ENCODE measurements at places on chromosomes 11 and 22.

- DNase-seq, result no peak
Measured at GRCh38 chr11:108213784-108214183, 8.7 kb downstream of the NPAT start.

DNA sequence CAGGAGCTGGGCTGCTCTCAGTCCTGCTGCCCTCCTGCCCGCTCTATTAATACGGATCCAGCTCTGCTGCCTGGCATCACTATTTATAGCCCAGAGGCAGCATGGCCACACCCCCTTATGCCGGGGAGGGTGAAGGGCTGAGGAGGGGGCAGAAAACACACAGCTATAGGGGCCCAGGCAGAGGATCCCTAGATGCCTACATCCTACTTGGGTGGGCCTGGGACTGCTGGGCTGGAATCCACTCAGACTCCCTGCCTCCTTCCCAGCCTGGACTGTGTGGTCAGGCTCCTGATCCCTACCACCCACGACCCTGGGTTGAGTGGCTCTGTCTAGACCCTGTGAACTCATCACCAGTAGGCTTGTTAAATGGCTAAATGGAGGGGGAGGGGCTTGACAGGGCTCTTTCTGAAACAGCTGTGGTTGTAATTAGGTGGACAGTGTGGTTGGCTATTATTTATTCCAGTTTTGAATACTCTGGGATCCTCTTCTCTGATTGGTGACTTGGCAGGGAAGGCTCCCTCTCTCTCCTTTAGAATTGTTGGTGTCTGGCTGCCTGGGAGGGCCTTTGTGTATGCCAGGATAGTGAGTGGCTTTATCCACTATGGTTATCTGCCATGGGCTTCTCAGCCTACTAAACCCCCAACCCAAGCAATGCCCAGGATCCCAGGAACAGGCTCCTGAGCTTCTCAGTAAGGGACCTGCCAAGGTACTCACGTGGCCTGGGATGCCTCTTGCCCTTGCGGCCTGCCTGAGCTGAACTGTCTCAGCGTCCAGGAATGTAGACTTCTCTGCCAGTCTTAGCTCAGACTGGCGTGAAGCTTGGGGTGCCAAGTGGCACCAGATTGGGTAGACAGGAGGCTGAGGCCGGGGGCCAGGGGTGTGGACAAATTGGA, 15.2 kb downstream of the PHLDB1 start:
- DNase-seq, result no peak

GRCh38 chr11:66957971-66958231, 282 bp downstream of the PC start:
- DNase-seq, result no peak

- DNase-seq, result no peak
Measured at GRCh38 chr11:10125522-10126133, 168.4 kb downstream of the SBF2 start.

GRCh38 chr22:44068422-44069191, 44.5 kb downstream of the PARVB start:
- DNase-seq, result no peak

DNA sequence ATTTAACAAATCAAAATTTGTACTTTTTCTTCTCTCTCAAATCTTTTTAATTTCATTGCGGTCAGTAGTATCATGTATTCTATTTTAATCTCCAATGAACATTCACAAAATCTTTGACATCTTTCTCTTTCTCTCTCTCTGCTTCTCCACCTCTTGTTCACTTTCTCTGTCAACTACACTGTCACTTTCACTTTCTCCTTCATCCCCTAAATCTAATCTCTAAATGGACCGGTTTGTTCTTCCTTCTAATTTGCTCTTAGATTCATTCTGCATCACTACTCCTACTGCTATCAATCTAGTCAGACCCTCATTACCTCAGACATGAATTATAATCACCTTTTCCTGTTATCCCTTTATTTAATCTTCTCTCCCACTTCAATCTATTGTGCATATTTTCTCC, 18.6 kb downstream of the CCDC73 start:
- DNase-seq, result no peak

DNA sequence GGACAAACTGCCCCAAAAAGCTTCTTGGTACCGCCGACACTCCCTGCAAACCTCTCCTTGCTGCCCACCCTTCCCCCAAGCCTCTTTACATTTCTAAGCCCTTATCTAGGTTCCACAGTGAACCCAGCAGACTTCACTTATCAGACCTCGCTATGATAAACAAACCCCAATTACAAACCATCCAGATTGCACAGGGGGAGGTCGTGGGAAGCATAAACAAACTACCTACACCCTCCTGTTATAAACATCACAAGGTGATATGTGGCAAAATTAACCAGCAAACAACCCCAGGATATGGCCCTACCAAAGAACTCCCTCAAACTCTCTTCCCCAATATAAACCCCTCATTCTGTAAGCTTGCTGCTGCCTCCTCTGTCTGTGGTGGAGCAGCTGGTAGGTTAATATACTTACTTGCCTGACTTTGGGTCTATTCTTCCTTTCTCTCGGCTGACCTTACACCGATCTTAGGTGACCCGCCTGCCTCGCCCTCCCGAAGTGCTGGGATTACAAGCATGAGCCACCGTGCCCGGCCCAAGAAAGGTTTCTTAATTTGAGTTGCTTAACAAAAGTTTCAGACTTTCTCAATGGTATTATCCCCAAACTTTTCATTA, 66.0 kb upstream of the TENM4 start:
- no peak for DNase-seq

GRCh38 chr11:64803846-64804345, 882 bp upstream of the MAP4K2 start:
- no peak for DNase-seq

DNA sequence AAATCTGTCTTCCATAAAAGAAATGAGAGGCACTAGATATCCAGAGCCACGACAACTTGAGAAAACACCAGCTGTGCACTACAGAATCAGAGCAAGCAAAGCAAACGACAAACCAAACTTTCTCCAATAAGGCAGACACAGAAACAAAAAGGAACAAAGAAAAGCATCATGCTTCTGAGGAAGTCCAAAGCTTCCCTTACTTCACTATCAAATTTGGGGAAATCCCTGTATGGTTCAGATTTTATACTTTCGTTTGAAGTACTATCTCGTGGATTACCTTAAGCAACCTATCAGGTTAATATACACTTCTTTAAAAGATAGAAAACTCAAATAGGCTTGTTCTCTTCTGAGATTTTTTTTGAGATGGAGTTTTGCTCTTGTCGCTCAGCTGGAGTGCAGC, 27.7 kb downstream of the ALG9 start:
- no peak for DNase-seq

DNA sequence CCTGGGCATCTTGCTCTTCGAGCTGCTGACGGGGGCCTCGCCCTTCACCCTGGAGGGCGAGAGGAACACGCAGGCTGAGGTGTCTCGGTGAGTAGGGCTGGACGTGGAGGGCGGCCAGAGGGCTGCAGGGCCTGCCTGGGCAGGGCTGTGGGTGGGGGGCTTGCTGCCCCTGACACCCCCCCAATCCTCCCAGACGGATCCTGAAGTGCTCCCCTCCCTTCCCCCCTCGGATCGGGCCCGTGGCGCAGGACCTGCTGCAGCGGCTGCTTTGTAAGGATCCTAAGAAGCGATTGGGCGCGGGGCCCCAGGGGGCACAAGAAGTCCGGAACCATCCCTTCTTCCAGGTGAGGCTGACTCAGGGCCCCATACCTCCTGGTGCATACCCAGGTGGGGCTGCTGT, 2.7 kb downstream of the RPS6KA4 start:
- DNase-seq, result no peak

DNA sequence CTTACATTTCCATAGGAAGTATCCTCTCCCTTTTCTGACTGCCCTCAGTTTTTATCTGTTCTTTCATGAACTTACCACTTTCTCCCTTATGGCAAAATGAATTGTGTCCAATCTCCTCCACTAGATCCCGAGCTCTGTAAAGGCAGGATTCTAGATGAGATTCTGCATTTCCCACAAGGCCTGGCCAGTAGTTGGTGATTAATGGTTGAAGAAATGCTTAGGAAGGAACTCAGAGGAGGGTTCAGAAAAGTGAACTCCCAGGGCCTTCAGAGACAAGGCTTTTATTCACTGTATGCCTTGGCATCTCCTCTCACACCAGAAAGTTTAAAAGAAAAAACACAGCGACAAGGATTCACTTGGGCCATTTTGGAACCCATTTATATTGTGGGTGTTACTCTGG, 66.2 kb downstream of the CCDC81 start:
- DNase-seq, result no peak

GRCh38 chr22:17700778-17701177, 62.2 kb downstream of the BCL2L13 start:
- no peak for DNase-seq

DNA sequence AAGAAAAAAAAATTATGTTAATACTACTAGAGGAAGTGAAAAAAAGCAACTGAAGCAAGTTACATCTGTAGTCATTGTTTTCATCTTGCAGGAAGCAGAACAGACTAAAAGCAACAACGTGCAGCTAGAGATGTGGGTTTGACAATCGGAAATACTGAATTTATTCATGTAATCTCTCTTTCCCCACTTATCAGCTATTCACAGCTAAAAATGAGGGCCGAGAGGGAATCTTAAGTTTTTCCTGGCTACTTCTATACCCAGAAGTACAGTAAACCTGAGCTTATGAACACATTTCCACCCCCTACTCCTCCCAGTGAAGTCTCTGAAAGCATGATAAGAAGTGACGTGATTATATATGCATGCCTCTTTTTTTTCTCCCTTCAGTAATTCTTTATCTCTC, 116.5 kb downstream of the SPON1 start:
- DNase-seq, result no peak

GRCh38 chr22:42819412-42820044, 37.5 kb downstream of the ARFGAP3 start:
- no peak for DNase-seq

DNA sequence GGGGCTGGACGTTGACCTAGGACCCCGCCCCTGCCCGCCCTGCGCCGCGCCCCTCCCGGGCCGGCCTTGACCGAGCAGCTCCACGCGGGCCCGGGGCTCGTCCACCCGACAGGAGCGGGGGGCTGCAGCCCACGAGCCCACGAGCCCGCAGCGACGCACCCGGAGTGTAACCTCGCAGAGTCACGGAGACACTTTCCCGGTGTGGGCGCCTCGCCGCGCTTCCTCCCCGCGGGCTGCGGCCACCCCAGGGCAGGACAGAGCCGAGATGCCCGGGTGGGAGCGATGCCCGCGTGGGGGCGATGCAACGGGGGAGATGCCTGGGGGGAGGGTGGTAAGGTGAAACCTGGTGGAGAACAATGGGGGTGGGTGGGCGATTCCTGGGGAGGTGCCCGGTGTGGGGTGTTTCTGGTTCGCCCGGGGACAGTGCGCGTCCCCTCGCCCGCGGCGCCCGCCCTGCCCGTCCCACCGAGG, 4.9 kb upstream of the ZBED4 start:
- no peak for DNase-seq

- DNase-seq, result no peak
Measured at GRCh38 chr11:8834379-8834778, 76.6 kb upstream of the AKIP1 start.

DNA sequence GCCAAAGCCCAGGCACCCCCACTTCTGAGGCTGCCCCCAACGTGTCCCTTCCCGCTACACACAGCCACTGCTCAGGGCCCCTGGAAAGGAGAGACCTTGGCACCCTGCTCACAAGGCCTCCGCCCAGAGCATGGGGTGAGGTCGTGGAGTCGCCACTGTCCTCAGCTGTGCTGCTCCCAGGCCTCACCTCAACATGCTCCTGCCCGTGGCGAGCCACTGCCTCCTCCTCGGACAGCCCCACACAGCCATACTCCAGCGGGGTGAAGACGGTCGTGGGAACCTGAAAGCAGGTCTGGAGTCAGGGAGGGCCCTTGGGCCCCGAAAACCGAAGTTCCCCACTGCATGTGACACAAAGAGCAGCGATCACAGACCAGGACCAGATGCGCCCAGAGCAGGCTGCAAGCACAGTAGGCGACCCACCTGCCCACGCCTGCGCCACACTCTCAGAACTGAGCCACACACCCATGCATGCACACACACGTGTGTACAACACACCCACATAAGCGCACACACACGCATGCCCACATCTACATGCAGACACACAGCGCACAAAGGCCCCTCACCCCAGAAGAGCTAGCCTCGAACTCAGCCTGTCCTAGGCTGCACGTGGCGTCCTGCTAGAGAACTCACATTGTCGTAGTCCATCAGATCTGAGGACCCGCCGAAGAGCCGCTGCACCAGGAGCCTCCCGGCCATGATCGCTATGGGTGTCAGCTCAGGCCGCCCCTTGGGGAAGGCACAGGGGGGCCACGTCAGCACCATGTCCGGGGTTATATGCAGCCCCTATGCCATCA, 25.5 kb upstream of the GNB1L start:
- DNase-seq, result no peak

- DNase-seq, result no peak
Measured at GRCh38 chr22:43253839-43254238, 66.9 kb upstream of the TTLL12 start.

- DNase-seq, result no peak
Measured at GRCh38 chr11:22304337-22304961, 33.7 kb upstream of the SLC17A6 start.

DNA sequence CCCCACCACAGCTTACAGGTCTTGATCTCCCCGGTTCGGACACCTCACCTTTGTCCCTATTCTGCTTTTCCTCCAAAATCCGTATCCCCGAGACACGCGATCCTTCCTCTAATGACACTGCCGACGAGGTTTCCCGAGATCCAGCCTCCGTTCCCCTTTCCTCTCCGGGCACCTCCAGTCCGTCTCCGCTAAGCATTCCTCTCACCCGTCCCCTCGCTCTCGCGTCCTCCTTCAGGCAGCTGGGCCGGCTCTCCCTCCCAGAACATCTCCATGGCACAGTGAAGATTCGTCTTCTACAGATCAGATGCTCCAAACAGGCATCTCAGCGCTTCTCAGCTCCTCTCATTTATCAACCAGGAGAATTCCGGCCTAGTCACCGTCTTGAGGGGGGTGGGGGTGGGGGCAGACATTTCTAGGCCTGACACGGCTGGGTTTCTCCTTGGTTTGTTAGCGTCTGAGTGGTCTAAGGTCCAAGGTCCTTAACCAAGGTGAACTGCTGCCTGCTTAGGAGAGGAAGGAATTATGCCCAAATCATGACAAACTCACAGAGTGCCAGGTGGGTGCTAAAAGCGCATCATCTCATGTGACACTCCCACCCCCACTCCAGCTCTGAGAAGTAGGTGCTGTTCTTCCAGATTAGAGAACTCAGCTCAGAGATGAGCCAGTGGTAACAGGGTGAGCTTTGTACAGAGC, at the start of gene SPTBN2:
Gene SPTBN2, minus strand, starts transcription at position 524 of the 693 bp plus-strand sequence. CDS start 7,976 bp downstream, outside the sequence.
- DNase-seq, result no peak

GRCh38 chr11:65549096-65549495, 9.1 kb downstream of the LTBP3 start:
- DNase-seq, result no peak

GRCh38 chr11:1388763-1389102, 1.0 kb upstream of the BRSK2 start:
- DNase-seq, result no peak

GRCh38 chr22:46309526-46310085, 12.9 kb downstream of the GTSE1 start:
- no peak for DNase-seq

DNA sequence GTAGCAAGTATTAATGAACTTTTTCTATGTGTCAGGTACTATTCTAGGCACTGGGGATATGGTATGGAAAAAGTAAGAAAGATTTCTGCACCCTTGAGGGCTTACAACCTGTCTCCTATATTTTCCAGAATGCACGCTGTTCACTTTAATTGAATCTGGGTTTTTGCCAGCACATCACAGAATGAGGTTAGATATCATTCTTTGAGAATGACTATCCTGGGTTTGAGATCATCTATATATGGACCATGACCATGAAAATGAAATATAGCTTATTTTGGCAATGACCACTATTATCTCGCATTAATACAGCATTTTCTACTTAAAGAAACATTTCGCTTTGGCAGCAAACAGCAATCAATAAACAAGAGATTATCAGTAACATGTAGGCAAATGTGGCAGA, 46.9 kb downstream of the C11orf71 start:
- no peak for DNase-seq

- no peak for DNase-seq
Measured at GRCh38 chr11:85665733-85666132, 804 bp upstream of the CREBZF start.

Data from AG09309 (cell line).